Stimulated activated naive CD4-positive, alpha-beta T cell treated with Interleukin-2 at 50 U/mL for 16 hours (primary cell): ENCODE measurements at places on chromosomes 1 and 21.

GRCh38 chr1:159964144-159964543 lies 10.1 kb upstream of the SLAMF9 start:
- DNase-seq = no peak

GRCh38 chr21:17763288-17764037 lies 55.7 kb downstream of the C21orf91 start:
- DNase-seq = no peak

- no peak for DNase-seq
Observed at GRCh38 chr1:86375688-86376087, 20.4 kb downstream of the ODF2L start.

GRCh38 chr21:26116456-26117011 lies 54.0 kb downstream of the APP start:
- DNase-seq = no peak

DNA sequence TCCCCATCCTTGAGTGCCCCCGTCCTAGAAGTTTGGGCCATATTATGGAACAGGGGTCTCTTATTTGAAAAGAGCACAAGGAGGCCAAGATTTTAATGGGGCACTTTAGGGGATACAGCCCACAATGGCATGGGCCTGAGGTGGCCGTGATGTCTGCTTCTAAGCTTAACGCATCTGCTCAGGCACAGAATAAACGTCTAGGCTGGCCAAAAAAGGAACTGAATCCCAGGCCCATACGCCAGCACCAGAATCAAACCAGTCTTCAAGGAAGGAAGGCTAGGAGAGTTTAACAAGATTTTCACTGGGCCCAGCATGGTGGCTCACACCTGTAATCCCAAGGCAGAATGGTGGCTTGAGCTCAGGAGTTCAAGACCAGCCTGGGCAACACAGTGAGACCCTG lies 9.2 kb upstream of the SARS1 start:
- DNase-seq = no peak

DNA sequence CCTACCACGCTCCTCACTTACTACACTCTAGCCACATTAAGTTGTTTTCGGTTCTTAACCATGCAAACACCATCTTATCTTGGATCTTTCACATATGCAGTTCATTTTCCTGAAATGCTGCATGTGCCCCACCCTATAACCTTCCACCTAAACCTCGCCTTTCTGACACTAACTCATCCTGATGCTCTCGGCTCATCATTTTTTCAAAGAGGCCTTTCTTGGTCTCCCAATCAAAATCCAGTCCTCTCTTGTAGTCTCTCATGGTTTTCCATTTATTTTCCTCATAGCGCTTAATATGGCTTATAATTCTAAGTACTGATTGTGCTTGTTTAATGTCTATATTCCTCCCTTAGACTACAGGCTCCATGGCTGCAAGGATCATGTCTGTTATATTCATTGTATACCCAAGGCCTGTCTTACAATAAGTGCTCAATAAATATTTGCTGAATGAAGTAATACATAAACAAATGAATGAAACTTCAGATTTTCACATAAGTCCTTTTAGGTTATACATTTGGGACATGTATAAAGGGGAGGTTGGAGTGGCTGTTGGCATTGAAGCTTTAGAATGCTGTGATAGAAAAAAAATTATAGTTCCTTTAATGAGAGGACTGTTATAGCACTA lies 79.2 kb upstream of the CDC42BPA start:
- no peak for DNase-seq

DNA sequence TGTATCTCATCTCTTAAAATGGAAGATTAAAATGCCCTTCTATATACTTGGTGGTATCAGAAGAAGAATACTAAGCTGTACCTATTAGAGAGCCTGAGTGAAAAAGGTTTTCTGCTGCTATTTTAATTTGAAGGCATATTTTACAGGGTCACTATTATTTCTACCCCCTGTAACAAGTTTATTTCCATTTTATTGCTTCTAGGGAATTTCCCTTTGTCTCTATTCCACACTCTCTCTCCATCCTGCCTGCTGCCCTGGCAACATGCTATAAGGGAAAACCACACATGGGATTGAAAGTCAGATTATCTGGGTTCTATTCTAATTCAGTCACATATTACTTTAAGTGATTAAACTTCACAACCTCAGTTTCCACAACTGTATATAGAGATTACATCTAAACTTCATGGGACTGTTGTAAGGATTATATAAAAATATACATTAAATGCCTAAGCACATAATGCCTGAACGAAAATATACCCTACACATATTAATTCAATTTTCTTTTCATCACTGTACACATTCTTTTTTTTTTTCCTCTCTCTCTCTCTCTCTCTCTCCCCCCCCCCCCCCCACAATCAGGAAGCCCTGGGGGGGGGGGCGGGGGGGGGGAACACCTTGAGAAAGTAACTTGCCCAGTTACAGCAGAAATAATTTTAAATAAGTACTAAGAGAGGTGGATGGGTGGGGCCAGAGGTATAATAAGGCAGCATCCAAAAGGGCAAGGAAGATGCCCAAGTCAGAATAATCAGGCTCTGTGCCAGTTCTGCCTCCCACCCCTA lies 51.5 kb downstream of the LUZP1 start:
- no peak for DNase-seq

- no peak for DNase-seq
Observed at GRCh38 chr1:109882288-109883245, 28.1 kb upstream of the CSF1 start.

GRCh38 chr1:63316984-63317816 lies 5.2 kb upstream of the FOXD3 start:
- peak; percentile 28 for DNase-seq

GRCh38 chr1:51644533-51645197 lies 27.8 kb downstream of the OSBPL9 start:
- no peak for DNase-seq

- no peak for DNase-seq
Observed at GRCh38 chr1:156887734-156888133, 5.8 kb upstream of the PEAR1 start.
